ENCODE measurements at places on chromosomes 1 and 21. TPM values are rescaled to one million over a fixed set of nuclear protein-coding genes. Genes with fewer than 3 reads are reported as not detected.

ZNF683 gene
- not detected for total RNA-seq

MCOLN2 gene
- not detected for total RNA-seq

SERTAD4 gene
- total RNA-seq = 4.0 TPM

FAM177B gene
- total RNA-seq = not detected

FCMR gene
- total RNA-seq = 1.3 TPM
